ENCODE measurements at places on chromosomes 6 and 20. TPM values are rescaled to one million over a fixed set of nuclear protein-coding genes. Genes with fewer than 3 reads are reported as not detected.

IPCEF1 gene
- total RNA-seq: 0.07 TPM

EDN1 gene
- 8.1 TPM for total RNA-seq

OPN5 gene
- not detected for total RNA-seq

CST1 gene
- total RNA-seq: 0.28 TPM

AGER gene
- 2.0 TPM for total RNA-seq
